ENCODE measurements at places on chromosomes 3 and 15.
A peak's percentile ranks its signal among the peaks of the same experiment; 100 is the strongest.

DNA sequence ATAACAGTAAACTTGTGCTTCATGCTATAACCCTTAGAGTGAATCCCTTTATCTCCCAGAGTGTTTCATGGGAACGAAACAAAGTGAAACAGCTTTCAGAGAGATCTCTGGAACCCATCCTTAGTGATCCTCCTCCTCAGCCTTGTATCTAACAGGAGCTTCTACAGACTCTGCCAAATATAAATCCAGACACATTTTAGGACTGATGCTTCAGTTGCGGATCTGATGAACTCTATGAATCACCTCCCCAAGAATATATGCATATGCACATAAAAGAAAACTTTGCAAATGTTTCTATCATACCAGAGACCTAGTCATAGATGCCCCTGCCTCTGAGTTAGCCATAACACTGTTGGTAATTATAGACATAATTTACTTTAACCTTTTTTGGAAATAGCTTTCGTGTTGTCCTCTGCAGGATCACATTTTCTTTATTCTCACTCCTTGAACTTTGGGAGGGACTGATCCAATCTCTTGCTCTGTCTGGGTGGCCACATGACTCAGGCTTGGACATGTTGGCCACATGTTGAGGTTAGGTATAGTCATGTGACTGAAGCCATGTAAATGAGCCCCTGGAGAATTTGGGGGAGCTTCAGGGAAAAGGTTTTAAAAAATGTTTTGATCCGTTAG is 306.4 kb upstream of the CNTN3 start:
- DNase-seq: no peak

- no peak for DNase-seq
These were observed 4.6 kb downstream of the FSIP1 start for GRCh38 chr15:39778021-39778420.

GRCh38 chr3:191391861-191392808 is 61.8 kb upstream of the UTS2B start:
- DNase-seq: no peak

DNA sequence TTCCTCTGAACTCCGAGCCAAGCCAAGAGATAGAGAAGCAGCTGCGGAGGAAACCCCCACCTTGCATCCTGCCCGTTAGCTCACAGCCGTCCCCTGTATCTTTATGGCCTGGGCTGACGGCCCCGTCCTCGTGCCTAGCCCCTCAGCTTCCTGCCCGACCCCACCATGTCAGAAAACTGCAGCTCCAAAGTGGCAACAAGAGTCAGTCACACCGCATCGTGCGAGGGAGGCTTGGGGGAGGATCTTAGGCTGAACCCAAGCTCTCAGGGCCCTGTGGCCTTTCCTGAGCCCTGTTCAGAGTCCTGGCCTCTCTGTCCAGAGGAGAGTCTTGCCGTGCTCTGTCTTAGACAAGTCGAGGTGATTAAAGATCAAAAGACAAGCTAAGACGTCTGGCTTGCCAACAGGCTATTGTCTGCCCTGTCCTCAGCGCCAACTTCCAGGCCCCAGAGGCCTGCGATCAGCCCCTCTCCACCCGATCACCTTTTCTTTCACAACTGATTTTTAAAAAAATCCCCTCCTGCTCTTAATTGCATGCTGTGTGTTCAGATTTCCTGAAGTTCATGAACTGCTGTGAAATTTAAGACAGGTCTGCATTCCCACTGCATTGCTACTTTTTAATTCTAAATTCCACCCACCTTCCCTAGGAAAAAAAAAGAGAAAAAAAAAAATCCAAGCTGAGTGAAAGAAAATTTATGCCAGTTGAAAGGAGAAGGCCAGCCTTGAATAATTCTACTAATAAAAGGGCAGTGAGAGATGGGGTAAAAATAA is 89.7 kb upstream of the WNT5A start:
- no peak for DNase-seq

GRCh38 chr15:65333856-65334255 is 29.4 kb downstream of the RNU5B-1 start:
- DNase-seq: no peak

DNA sequence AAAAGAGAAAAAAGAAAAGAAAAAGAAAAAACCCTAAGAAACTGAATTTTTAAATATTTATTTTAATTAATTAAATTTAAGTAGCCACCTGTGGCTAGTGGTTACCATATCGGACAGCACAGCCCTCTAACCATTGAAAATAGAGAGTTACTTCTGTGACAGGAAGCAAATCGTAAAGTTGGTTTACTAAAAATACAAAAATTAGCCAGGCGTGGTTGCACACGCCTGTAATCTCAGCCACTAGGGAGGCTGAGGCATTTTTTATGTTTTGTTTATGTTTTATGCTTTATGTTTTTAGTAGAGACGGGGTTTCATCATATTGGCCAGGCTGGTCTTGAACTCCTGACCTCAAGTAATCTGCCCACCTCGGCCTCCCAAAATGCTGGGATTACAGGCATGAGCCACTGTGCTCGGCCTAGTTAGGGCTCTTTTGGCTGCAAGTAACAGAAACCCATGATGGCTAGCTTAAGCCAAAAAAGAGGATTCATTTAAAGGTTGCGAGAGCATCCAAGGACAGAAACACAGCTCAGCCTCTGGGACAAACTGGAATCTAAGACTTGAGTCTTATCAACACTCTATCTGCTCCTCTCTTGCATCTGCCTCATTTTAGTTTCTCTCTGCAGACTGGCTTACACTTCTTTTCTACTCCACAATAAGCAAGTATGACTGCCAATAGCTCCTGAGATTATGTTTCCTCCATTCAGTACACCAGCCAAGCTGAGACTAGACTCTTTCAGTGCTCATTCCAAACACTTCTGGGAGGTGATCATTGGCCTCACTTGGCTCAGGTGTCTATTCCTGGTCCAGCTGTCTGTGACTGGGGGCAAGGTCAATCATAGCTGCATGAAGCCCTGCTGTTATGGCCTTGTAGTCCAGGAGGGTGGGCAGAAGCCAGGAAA is 6.8 kb upstream of the SKIL start:
- DNase-seq: no peak

GRCh38 chr15:37149146-37149545 is 48.8 kb upstream of the MEIS2 start:
- DNase-seq: no peak

- DNase-seq: no peak
These were observed 33.0 kb upstream of the GNB5 start for GRCh38 chr15:52224211-52224610.

- DNase-seq: no peak
These were observed 15.7 kb downstream of the PLEKHO2 start for GRCh38 chr15:64857421-64857820.

DNA sequence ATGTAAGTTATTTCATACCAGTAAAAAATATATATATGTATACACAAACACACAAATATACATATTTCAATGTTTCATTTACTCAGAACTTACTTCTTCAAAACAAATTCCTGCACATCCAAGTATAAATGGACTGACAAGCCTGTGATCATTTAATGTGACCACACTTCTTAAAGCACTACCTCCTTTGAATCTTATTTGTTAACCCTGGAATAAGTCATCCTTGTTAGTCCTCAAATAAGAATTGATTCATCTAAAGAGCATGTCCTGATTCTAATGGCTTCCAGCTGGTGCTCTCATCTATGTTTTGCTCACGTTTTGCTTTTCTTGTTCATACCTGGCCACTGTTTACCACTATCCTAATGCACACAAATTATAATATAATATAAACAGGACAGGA is 103.9 kb upstream of the UBP1 start:
- no peak for DNase-seq

DNA sequence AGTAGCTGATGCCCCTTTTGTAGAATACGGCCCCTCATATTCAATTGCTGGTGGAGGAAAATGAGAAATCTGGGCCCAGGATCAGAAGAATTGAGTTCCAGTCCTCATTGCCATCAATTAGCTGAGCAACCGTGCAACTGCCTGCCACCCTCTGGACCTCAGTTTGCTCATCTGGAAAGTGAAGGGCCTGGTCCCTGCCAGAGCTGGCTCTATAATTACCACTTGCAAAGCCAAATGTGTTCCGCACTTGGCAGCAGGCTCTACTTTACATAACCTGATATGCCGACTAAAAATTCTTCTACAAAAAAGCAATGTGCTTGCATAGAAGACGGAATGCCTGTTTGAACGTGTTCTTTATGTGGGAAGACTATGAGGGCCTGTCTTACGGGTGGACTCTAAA is 8.6 kb upstream of the ITGB5 start:
- no peak for DNase-seq

DNA sequence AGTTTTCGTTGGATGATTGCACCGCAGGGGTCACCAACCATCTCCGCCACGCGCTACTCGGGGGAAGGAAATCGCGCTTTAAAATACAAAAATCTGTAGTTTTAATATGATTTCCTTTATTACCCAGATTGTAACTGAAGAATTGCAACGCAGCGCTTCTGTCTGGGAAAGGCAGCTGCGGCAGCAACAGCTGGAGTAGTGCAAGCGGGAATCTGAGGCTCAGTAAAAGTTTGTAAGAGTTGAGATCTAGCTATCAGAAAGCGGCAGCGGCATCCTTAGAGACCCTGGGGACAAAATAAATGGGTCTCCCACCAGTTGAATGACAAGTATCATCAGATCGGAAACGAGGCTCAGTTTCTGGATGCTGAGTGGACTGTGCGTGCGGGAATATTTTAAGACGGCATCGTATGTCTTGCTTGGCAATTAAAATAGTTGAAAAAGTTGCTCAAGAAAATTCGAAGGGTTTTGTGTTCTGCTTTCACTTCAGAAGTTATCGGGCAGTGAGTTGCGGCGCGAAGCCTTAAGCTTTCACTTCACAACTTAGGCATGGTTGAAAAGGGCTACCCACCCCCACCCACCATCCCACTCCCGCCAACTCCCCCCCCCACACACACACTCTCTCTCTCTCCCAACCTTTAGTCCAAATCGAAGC is 2.7 kb downstream of the MECOM start:
- DNase-seq: no peak

GRCh38 chr3:170714122-170714521 is 128.2 kb upstream of the SLC7A14 start:
- DNase-seq: no peak

- DNase-seq: peak; percentile 47
These were observed 7.1 kb downstream of the CPN2 start for GRCh38 chr3:194344012-194344411.

DNA sequence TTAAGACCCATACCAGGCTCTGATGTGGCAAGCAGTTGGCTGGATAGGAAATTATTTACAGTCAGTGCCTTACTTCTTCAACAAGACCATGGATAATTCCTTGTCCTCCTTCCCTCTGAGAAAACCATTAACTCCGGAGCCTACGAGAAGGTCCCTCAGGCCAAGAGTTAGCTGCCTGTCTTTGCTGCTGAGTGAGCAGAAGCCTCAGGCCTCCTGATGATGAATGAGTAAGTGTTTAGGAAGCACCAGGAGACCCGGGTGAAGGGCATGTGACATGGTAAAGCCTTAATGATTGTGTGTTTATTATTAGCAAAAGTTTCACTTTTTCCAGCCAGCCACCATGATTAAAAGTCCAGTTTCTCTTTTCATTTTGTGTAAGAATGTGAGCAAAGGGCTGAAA is 174.9 kb upstream of the TOPAZ1 start:
- no peak for DNase-seq

- no peak for DNase-seq
These were observed 87.3 kb upstream of the OXTR start for GRCh38 chr3:8856721-8857120.

- DNase-seq: peak; percentile 10
These were observed 3.0 kb downstream of the DUOXA1 start for GRCh38 chr15:45126535-45127158.

DNA sequence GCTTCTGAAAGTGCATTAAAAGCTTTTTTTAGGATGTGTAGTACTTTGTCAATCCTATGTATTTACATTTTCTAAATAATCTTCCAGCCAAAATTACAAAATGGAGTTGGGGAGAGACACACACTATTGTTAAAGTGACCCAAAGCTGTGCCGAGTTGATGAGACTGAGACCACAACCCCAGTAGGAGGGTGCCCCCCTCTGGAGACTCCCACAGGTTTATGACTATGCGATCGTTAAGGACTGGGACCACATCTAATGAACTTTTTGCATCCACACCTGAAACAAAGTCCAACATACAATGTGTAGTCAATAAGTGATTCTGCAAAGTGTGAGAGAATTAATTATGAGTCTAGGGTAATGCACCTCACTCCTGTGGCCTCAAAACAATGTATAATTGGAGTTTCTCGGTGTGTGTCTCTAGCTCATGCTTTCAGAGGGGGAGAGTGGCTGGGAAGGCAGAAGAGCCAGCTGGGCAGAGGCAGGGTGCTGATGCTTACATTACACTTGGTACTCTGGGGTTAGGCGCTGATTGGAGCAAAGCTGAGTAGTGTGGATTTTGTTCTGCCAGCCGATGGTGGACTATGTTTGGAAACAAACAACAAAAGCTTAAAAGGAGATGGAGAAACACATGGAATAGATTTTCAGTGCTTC is 102.8 kb downstream of the KCNH8 start:
- no peak for DNase-seq

DNA sequence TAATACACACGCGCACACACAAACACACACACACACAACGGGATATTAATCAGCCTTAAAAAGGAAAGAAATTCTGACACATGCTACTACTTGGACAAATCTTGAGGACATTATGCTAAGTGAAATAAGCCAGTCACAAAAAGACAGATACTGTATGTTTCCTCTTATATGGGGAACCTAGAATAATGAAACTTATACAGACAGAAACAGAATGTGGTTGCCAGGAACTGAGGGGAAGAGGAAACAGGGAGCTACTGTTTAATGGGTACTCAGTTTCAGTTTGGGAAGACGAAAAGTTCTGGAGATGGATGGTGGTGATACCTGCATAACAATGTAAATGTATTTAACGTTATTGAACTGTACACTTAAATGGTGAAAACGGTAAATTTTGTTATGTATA is 20.2 kb downstream of the ICE2 start:
- DNase-seq: no peak

DNA sequence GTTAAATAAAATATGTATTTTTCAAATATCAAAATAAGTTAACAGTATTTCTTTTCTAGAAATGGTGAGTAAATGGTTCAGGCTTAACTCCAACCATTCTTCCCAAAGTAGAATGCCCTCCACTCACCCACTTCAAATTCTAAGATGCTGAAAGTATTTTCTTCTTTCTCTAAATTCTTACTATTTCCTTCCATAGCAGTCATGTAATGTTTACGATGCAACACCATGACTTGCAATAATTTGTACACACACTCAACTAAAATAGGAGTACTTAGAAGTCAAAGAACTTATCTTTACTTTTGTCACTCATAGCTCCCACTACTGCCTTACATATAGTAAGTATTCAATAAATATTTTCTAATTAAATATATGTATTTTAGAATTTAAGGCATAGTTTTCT is 65.0 kb downstream of the AQR start:
- no peak for DNase-seq

GRCh38 chr15:67158367-67158766 is 93.0 kb downstream of the SMAD3 start:
- no peak for DNase-seq

GRCh38 chr3:146035366-146035765 is 125.6 kb downstream of the PLOD2 start:
- no peak for DNase-seq

Measured in CD4-positive, alpha-beta T cell treated with Interferon gamma for 1 hour (primary cell).